ENCODE measurements at places on chromosomes 3 and 15.

- no peak for DNase-seq
Measured at GRCh38 chr3:170721563-170721962, 135.7 kb upstream of the SLC7A14 start.

DNA sequence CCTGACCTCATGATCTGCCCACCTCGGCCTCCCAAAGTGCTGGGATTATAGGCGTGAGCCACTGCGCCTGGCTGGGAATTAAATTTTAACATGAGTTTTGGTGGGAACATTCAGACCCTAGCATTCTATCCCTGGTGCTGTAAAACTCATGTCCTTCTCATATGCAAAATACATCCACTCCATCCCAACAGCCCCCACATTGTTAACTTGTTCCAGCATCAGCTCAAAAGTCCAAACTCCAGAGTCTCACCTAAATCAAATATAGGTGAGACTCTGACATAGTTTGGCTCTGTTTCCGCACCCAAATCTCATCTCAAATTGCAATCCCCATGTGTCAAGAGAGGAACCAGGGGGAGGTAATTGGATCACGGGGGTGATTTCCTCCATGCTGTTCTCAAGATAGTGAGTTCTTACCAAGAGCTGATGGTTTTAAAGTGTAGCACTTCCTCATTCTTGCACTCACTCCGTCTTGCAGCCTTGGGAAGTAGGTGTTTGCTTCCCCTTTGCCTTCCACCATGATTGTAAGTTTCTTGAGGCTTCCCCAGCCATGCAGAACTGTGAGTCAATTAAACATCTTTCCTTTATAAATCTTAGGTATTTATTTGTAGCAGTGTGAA, 96.2 kb upstream of the PLCL2 start:
- DNase-seq: no peak

DNA sequence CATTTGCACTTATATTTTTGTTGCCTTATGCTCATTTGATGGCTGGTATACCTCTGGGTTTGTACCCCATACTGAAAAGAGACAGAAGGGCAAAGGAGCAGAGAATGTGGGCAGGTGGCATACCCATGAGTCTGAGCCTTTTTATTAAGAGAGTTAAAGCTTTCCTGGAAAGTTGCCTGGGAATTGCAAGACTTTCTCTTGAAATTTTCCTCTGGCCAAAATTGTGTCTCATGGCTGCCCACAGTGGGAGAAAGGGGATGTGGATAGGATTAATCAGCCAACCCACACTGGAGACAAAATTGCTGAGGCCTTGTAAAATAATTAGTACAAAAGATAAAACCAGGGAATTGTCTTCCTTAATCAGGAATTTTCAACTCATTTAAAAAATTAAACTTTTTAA, 8.2 kb upstream of the NMD3 start:
- DNase-seq: no peak

- DNase-seq: no peak
Measured at GRCh38 chr3:24410860-24411259, 83.8 kb downstream of the THRB start.

GRCh38 chr3:35183927-35184675, 455.2 kb upstream of the ARPP21 start:
- DNase-seq: no peak

DNA sequence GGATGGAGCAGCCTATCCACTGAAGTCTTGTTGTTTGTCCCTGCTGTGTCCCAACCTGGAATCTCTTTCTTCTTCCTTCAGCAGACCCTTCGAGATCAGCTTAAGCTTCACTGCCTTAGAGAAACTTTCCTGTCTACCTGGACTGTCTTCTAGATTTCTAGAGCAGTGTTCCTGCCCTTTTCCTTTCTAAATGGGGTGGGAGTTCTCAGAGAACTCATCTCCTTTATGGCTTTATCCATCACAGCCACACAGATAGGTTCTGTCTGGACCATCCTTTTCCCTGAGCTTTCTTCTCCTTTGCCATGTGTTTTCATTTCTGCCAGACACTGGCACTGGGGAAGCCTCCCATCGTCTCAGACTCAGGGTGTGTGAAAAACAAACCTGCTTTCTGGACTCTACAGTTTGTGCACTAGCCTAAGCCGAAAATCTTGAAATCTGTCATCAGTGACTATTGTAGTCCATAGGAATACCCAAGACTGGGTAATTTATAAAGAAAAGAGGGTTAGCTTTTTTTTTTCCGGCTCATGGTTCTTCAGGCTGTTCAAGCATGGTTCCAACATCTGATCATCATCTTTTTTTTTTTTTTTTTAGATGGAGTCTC, 177.5 kb downstream of the PGPEP1L start:
- DNase-seq: no peak

DNA sequence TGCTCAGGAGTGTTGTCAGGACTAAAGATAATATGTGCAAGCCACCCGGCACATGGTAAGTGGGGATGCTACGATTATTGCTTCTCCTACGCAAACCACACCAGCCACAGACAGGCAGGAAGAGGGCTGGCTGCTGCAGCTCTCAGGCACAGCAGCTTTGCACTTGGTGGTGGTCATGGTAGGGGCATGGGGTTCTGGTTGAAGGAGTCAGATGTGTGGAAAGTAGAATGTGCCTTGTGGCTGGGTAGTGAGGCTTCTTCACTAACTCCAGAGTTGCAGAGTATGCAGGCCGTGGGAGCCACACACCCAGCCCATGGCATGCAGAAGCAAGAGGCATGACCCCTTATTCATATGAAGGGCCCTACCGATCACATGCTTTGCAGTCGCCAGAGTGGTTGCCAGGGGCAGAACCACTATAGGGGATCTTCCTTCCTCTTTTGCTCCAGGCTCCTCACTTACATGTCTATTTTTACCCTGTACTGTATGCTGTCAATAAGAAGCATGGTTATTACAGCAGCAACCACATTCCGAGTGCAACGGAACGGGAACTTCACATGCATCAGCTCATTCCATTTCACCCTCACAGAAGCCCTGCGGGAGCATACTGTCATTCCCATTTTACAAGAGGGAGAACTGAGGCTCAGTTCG, 59.2 kb upstream of the HERC1 start:
- DNase-seq: no peak

DNA sequence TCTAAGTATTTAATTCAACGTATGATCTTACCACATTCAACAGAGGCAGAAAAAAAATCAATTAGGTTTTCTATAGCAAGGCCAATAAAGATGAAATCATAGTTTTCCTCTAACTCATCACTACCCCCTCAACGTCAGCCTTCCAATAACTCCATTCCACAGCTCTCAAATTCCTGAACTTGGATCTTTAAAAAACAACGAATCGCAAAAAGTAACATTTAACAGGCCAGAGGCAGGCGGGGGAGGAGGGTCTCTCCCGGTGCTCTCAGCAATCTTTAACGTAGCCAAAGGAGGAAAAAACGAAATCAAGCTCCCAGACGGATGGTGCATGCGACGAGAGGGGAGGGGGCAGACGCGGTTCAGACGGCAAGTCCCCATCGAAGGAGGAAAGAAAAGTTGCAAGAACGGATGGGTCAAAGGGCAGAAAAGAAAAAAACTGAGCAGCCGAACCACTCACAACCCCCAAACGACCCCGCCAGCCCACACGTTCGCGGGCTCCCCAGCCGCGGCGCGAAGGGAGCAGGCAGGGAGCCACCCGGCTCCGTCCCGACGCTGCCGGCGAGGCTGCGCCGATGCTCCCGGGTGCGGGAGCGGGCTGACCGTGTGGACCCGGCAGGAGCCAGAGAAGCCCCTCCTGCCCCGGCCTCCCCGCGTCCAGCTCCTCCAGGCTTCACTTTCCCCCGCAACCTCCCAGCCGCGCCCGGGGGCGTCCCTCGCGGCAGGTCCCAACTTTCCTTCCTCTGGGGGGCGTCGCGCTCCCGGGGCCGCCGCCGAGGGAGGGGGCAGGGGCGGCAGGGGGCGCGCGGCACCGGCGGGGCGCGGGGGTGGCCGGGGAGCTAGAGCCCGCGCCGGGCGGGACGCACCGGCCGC, 703 bp downstream of the PEAK1 start:
- DNase-seq: peak; percentile 72
